ENCODE measurements at places on chromosomes 5 and 9.

DNA sequence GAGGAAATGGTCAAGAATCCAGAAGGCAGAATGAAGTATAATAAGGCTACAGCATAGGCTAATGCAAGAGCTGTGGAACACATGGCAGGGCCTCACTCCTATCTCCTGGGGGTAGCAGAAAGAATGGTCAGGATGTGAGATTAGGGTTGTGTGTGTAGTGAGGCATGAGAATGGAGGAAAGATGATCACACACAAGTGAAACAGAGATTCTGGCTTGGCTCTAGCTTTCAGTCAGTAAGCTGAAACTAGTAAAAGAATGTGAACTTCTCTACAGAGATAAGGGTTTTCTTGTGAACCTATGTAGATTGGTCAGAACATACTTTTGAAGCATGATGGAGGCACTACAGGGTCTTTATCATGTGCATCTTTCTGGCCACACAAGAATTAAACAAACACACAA, 298.8 kb downstream of the ASTN2 start:
- no peak for DNase-seq

DNA sequence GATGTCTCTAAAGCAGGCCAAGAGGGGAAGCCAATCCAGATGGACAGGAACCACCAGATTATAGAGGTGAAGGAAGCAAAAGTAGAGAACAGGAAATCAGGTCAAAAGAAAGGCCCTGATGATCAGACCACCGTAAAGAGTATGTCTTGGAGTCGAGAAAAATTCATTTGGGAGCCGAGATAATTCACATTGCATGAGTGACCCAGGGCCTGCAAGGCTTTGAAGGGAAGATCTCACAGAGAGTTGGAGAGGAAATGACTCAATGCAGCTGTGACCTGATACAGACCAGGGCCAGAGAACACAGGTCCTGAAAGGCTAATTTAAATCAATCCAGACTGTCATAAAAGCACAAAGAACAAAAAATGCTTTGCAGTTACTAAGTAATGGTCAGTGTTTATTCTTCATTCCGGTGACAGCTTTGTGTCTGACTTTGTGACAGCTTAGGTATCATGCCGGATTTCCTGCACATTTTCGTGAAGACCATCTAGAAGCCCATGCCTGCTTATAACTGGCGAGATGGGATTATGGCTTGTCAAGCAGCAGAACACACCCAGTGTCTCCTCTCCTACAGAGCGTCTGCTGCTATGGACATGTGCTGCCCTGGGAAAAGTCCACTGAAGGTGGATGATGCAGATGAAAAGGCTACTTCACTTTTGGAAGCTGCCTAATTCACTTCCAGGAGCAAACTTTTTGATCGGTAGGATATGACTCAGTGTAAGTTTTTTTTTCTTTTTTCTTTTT, 5.8 kb upstream of the ACTBL2 start:
- no peak for DNase-seq

- DNase-seq: no peak
These were observed 4.9 kb downstream of the SUSD1 start for GRCh38 chr9:112170235-112170634.

DNA sequence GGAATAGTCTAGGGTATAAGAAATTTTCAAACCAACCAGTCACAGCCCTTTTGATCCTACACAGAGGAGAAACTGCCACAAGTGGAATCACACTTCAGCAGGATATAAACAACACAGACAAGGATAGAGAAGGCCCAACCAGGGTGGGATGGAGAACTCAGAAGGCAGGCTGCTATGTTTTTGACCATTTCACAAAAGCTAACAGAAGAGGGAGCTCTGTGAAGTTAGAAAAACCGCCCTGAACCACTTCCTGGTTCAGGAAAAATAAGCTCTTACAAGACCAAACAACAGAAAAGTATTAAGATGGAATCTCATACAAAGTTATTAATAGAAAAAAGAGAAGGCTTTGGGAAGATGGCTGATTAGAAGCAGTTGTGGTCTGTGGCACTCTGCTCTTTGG, 960 bp upstream of the IFNB1 start:
- DNase-seq: no peak

DNA sequence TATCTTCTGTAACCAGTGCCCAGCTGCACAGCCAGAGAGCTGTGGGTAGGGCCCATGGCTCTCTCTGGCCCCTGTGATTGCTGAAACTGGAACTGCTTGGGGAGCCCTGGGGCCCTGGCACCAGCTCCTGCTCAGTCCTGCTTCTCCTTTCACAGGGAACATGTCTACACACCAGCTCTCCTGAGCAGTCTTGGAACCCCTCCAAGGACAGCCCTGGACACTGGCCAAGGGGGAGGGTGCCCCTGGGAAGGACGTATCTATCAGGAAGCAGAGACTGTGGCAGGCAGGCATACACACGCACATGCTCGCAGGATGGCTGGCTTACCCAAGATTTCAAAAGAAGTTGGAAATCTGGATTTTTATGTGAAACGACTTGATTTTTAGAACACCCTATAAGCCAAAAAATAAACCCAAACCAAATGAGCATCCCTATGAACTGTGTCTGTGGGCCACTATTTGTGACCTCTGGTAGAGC, 8.8 kb upstream of the TRAF1 start:
- no peak for DNase-seq
